Stimulated activated CD8-positive, alpha-beta memory T cell treated with anti-CD3 and anti-CD28 coated beads, Interleukin-15, amount 100 ng/mL, for 48 hours (primary cell): ENCODE measurements at places on chromosomes 5 and 9.

- DNase-seq, result no peak
Observed at GRCh38 chr5:172144291-172144815, 43.7 kb downstream of the STK10 start.

DNA sequence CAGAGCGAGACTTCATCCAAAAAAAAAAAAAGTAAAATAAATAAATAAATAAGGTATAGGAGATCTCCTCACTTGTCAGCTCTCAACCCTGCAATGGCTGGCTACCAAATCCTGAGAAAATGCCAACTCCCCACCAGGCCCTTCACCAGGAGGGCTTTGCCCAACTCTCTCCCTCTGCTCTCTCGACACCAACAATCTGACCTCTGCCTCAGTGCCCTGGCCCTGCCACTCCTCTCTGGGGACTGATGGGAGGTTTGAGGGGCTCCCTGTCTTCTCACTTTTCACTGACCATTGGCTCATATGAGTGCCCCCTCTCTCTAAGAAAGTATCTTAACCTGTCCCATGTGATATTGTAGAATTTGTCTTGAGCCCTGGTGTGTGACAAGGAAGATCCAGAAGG lies 52.6 kb upstream of the SH3PXD2B start:
- no peak for DNase-seq

- DNase-seq, result no peak
Observed at GRCh38 chr5:162256711-162257110, 189.1 kb downstream of the GABRG2 start.

GRCh38 chr5:54695198-54695966 lies 177.8 kb downstream of the SNX18 start:
- DNase-seq, result no peak
